ENCODE measurements at places on chromosomes 6 and 20.

DNA sequence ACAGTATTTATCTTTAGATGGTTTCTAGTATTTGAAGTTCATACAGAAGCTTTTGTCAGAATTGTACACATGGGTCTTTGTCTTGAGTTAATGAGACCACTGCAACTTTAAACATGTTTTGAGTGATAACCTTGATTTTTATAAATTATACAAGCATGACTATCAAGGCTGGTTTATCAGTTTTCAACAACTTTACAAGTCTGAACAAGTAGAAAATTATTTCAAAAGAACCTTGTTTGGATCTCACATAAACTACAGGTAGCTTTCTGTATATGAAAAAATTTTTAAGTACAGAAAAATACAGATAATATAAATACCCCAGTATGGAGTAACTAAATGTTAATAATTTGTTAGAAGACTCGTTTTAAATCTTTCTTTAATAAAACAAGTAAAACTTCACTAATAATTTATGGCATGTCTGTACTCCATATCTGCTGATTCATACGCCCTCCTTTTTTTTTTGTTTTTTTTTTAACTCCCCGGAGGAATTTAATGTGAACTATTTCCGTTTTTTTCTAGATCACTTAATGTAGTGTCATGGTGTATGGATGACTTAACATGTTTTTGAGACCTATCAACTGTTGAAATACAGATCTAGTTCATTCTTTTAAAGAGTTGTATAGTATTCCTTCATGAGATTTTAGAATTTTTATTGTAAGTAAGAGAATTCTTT, 18.3 kb downstream of the VAPB start:
- DNase-seq: no peak

GRCh38 chr6:53896196-53896595, 101.4 kb downstream of the LRRC1 start:
- DNase-seq: no peak

- DNase-seq: no peak
These were observed 4.6 kb downstream of the TFAP2D start for GRCh38 chr6:50717734-50718457.

- no peak for DNase-seq
These were observed 89.2 kb downstream of the RSPH3 start for GRCh38 chr6:158910484-158911440.

- DNase-seq: no peak
These were observed 16.9 kb downstream of the CCR6 start for GRCh38 chr6:167139761-167140160.

DNA sequence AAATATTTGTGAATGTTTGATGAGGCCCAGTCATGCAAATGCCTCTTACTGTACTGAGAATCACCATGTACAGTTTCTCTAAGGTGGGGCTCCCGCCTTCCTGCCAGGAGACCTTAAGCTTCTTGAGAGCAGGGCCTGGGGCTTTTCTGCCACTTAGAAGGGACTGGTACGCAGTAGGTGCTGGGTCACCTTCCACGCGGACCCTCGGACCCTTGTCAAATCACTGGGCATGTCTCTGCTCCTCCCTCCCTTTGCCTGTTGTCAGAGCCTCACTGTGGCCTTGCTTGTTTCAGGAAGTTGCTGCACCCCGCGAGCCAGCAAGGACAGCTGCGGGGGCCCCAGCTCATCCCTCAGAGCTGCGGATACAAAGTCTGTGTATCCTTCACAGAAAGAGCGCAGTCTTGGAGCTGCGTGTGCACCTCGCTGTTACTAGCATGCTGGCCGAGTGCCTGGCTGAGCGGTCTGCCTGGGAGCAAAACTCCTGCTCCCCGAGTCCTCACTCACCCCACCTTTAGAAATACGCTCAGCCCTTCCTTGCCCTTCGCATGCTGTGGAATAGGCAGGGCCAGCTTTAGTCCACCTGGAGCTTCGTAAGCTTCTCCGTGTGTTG, 30.7 kb upstream of the IRF4 start:
- no peak for DNase-seq

DNA sequence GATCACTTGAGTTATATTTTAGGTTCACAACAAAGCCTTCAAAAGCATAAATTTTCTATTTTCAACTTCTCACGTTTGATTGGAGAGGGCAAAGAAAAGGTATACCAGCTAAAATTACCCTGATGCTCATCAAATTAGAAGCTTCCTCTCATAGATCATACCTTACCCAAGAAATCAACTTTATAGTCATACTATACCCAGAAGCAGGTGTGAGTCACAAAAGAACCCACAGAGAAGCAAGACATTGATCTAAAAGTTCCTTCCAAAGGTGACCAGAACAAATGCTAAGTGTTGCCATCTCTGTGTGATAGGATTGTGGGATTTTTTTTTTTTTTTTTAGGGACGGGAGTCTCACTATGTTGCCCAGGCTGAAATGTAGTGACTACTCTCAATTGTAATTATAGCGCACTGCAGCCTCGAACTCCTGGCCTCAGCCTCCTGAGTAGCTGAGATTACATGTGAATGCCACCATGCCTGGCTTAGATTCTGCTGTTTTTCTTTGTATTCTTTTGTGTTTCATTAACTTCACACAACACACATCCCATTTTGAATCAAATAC, 3.3 kb downstream of the EIF2S2 start:
- DNase-seq: no peak

GRCh38 chr6:167774881-167775280, 51.8 kb upstream of the AFDN start:
- DNase-seq: no peak

- no peak for DNase-seq
These were observed 98.7 kb downstream of the SULF2 start for GRCh38 chr20:47686545-47686944.

GRCh38 chr6:29916741-29917140, 25.6 kb upstream of the HLA-A start:
- DNase-seq: no peak

GRCh38 chr6:138393871-138394783, 9.9 kb upstream of the HEBP2 start:
- DNase-seq: no peak

- no peak for DNase-seq
These were observed 81.8 kb upstream of the DST start for GRCh38 chr6:56724455-56724854.

- DNase-seq: no peak
These were observed 19.6 kb upstream of the ABT1 start for GRCh38 chr6:26576929-26577719.

- no peak for DNase-seq
These were observed 13.8 kb downstream of the ATXN1 start for GRCh38 chr6:16747232-16748024.

GRCh38 chr6:132179955-132180354, 221.3 kb downstream of the MOXD1 start:
- no peak for DNase-seq

DNA sequence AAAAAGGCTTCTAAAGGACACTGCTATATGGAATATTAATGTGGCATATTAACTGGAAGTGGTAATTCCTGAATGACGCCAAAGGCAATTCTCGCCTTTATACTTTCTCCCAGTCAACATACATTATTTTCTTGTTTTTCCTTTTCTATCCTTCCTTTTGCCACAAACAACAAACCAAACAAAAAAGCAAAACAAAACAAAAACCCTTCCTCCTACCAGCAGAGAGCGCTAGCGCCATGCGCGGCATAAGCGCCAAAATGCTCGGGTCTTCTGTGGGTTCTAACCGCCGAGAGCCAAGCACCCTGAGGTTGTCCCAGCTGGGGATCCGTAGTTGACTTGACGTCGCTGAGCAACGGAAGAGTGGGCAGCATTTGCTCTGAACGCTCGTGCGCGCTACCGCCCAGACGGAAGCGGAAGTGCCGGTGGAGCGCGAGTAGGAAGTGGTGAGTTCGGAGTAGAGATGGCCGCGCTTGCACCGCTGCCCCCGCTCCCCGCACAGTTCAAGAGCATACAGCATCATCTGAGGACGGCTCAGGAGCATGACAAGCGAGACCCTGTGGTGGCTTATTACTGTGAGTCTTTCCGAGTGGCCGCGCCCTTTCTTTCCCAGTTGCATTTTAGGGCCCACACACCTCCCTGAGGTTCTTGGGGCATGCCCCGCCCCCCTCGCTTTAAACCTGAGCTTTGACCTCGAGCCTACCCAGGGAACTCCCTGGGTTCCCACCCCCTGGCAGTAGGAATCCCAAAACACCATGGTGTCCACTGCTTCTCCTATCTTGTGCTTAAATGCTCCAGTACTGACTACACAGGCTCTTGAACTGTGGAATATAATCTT, at the start of the genes NMBR and VTA1:
TSS of gene NMBR (minus strand) at position 295 of the 835 bp plus-strand sequence. CDS start 58,464 bp downstream, outside the sequence.
TSS of gene VTA1 (plus strand) at position 436 of the 835 bp plus-strand sequence. CDS start at position 461, 25 bp downstream.
- DNase-seq: peak; percentile 56

DNA sequence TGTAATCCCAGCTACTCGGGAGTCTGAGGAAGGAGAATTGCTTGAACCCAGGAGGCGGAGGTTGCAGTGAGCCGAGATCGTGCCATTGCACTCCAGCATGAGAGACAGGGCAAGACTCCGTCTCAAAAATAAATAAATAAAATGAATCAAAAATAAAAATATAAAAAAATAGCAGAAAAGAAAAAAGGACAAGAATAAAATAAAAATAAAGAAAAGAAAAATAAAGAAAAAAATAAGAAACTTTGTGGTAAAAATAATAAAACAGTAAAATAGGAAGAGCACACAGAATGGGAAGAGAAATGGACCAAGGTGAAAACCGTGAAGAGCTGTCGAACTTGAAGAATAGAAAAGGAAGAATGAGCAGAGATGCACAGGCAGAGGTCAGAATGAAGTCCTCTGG, 63.0 kb downstream of the SNX5 start:
- DNase-seq: no peak

GRCh38 chr6:31634969-31635575, 14.6 kb downstream of the PRRC2A start:
- DNase-seq: no peak

- no peak for DNase-seq
These were observed 29.9 kb downstream of the COX4I2 start for GRCh38 chr20:31667315-31668285.

GRCh38 chr6:11952316-11952715, 59.8 kb upstream of the HIVEP1 start:
- no peak for DNase-seq

DNA sequence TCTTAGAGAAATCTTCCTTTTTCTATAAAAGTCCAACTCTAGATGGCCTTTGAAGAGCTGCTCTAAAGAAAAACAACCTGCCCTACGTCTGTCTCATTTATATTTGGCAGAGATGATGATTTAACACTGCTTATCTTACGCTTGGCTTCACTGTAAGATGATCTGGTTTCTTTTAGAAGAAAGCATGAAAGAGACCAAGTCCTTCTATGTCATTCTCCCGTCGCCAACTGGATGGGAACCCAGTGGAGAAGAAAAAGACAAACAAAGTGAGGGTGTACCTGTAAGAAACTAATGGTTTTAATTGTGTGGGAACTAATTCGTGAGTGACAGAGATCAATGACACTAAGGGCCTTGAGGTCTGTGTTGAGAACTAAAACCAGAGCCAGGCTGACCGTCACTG, 92.8 kb downstream of the MBOAT1 start:
- DNase-seq: no peak

- no peak for DNase-seq
These were observed 54.8 kb upstream of the MBOAT1 start for GRCh38 chr6:20266851-20267608.

DNA sequence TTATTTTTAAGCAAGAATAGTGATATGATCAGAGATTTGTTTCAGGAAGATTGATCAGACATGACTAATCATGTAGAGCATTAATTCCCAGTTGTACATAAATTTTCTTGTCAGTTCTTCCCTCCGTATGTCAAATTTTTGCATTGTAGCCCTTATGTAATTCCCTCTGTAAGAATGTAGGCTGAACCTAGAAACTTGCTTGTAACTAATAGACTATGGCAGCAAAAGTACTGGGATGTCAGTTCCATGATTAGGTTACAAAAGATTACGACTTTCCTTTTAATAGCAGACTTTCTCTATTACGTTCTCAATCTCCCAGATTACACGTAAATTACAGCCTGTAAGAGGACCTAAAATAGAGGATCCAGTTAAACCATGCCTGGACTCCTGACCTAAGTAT, 79.4 kb upstream of the EPHA7 start:
- no peak for DNase-seq

DNA sequence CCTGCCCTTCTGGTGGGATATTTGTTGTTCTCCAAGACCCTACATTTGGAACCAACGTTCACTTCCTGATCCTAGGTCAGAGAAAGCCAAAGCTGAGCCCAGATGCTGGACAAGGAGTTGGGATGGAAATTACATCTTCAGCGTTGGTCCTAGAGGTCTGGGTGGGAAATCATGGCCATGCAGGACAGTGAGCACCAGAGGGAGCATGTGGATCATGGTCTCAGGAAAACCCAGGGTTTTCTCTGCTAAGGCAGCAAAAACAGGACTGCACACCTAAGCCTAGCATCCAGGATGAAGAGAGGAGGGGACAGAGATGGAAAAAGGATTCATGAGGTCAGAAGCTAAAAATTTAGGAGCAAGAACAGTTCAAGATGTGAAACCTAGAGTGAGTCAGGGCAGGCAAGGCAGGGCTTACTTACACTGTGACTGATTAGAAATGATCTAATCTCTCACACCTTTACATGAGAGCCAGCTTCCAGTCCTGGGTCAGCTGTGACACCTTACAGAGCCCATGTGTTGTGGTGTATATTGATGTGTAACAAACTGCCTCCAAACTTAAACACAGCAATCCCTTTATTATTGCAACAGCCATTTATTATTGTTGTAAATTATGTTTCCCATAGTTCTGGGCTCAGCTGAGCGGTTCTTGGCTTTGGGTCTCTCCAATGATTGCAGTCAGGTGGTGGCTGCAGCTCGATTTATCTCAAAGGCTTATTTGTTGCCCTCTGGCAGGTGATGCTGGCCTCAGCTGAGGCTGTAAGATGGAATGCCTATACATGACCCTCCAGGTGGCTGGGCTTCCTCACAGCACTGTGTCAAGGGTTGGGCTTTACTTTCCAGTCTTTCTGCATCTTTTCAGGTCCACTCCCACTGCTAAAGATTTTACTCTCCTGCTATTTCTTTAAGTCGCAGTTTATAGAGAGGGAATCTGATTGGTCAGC, 6.5 kb downstream of the C20orf202 start:
- DNase-seq: no peak

GRCh38 chr6:16723826-16724225, 37.4 kb downstream of the ATXN1 start:
- DNase-seq: no peak

DNA sequence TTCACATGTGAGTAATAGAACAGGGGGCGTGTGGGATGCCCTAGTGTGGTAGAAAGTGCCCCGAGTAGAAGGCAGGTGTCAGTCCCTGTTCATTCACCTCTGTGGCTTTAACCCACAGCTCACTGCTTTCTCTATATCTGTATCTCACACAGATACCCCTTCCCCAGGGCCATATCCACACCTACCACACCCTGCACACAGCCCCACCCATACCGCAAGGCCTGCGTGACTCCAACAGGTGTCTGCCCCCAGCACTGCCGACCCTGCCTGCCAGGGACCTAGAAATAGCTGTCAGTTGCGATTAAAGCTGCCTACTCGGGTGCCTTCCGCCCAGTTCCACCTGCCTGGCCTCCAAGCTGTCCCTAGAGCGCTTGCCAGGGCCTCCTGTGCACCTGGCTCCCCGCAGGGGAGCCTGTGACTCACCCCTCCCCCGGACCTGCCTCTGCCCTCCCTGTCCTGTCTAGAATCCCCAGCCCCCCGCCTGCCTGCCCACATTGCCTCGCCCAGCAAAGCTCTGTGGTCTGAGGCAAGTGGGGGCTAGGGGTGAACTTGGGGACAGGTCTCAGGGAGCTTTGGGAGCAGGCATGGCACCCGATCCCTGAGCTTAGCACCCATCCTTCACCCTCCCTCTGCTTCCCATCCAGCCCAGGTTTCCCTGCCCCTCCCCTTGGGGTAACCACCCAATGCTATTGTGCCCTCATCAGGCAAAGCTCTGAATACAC, 38.3 kb upstream of the ID1 start:
- DNase-seq: no peak
